Globus pallidus (tissue), 1 donor: ENCODE measurements at places on chromosomes 6 and 20.

GRCh38 chr6:16483315-16483875 lies 245.0 kb downstream of the GMPR start:
- no peak for DNase-seq

- DNase-seq: no peak
These were observed 7.2 kb downstream of the UTRN start for GRCh38 chr6:144292372-144292771.

GRCh38 chr6:34723203-34723602 lies 26.6 kb upstream of the ILRUN start:
- no peak for DNase-seq

DNA sequence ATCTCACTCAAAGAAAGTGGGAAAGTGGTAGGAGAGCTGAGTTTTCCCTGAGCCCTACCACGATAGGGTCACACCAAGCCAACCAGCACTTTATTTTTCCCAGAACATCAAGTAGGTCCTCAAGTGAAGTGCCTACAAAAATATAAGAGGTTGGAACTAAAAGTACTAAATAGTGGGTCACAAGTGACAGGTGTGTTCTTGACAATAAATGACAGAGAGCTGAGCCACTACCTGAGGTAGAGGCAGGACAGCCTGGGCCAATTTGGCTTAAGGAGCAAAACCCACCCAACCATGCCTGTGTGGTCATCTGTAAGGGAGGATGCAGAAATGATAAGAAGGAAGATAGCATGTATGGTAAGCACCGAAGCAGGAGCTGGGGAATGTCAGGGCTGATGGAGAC lies 154.8 kb upstream of the SSTR4 start:
- no peak for DNase-seq

DNA sequence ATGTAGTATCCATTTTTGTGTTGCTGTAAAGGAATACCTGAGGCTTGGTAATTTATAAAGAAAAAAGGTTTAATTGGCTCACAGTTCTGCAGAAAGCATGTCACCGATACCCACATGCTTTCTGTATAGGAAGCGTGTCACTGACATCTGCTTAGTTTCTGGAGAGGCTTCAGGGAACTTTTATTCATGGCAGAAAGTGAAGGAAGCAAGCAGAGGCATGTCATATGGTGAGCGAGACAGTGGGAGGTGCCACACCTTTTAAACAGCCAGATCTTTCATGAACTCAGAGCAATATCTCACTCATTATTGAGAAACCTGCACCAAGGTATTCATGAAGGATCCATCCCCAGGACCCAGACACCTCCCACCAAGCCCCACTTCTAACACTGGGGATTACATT lies 3.5 kb downstream of the SUMO4 start:
- DNase-seq: no peak

DNA sequence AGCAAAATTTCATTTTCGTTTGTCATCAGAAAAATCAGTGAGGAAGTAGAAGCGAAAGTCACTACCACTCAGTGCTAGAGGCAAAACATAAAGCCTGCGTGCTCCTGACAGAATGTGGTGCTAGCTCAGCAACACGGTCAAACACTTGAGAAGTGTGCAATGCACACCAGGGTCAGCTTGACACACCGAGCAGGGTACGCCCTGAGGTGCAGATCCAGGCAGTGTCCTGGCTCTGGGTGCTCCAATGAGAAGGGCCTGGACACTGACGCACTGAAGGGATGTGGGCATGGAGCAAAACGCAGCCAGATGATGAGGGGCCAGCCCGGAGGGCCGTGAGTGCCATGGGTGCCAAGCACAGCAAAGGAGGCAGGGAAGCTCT lies 5.9 kb downstream of the RNASET2 start:
- no peak for DNase-seq

DNA sequence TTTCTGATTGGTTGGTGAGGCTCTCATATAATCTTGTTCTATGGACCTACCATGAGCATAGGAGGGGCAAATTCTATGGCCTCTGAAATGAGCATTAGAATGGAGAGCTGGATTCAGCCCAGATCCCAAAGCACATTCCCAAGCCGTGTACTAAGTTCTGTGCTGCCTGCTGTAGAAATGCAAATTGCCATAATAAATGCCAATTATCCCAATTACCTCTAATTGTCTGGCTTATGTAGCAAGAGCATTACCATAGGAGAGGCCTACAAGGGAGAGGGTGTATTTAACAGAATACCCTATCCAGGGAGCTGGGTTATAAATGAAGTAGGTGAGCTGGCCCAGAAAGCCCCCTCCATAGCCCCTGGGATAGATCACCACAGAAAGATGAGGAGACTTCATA lies 126.8 kb downstream of the LRFN2 start:
- no peak for DNase-seq

GRCh38 chr6:140382355-140382754 lies 1007.9 kb upstream of the CITED2 start:
- DNase-seq: no peak

DNA sequence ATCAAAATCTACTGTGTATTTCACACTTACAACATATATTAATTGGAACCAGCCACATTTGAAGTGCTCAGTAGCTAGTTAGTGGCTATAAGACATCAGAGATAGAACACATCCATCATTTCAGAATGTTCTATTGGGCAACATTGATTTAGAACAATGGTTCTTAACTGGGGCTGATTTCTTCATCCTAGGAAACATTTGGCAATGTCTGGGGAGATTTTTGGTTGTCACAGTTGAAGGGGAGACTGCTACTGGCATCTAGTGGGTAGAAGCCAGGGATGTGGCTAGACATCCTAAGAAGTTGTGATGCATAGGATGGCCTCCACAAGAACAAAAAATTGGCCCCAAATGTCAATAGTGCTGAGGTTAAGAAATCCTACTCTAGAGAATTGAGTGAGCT lies 132.5 kb downstream of the OLIG3 start:
- DNase-seq: no peak

DNA sequence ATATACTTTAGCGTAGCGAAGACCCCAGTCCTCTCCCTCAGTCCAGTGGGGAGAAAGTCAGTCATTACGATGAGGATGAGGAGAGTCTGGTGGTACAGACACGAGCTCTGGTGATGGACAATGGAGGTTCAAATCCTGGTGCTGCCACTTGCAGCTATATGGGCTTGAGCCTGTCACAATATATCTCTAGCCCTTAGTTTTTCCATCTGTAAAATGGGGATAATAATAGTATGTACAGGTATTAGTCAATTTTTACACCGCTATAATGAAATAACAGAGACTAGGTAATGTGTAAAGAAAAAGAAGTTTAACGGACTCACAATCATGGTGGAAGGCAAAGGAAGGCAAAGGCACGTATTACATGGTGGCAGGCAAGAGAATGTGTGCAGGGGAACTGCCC lies 237.9 kb downstream of the BCAS1 start:
- no peak for DNase-seq
